ENCODE measurements at places on chromosomes 5 and 9.

DNA sequence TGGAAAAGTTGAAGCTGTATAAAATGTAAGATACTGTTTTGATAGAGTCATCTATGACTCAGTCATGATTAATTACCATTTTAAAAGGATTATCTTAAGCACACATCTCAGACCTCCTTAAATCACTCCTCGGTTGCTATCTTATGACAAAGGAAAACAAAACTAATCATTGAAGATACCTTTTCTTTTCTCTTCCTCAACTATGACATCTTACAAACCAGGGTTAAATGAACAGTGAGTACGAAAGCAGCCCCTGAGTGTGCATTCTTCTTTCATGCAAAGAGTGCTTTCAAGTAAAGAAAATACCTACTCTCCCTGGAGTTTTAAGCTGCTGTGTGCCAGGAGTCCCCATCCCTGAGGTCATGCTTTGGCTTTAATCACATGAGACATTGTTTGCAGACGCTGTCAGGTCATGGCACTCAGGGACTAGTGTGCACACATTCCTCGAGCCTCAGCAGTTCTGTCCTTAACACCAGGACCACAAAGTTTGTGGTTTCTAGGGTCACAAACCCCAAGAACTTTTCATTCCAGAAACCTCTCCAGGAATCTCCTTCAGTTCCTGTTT, 86.7 kb upstream of the ICE1 start:
- no peak for DNase-seq

GRCh38 chr5:130141659-130142320, 237.5 kb downstream of the CHSY3 start:
- DNase-seq = no peak

DNA sequence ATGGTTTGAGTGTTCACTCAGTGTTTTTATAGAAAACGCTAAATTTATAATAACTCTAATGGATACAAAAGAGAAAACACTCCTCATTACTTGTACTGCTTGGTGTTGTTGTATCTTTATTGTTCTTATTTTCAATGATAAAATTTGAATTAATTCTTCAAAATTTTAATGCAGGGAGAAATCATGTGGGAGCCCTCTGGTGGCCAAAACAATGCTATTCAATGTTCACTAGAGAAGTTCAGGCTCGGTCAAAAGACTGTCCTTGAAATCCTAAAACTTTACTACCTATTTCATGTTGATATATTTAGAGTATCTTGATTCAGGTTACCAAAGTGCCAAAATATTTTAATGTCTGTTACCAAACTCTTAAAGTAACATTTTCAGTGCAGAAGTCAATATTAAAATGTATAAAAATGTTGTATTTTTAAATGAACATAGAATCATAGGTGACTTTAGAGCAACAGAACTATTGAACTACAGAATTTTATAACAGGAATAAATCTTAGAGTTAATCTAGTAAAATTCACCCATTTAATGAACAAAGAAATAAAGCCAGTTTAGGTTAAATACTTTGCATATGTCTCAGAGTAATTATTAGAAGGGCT, 1259.8 kb downstream of the PTPRD start:
- DNase-seq = no peak

DNA sequence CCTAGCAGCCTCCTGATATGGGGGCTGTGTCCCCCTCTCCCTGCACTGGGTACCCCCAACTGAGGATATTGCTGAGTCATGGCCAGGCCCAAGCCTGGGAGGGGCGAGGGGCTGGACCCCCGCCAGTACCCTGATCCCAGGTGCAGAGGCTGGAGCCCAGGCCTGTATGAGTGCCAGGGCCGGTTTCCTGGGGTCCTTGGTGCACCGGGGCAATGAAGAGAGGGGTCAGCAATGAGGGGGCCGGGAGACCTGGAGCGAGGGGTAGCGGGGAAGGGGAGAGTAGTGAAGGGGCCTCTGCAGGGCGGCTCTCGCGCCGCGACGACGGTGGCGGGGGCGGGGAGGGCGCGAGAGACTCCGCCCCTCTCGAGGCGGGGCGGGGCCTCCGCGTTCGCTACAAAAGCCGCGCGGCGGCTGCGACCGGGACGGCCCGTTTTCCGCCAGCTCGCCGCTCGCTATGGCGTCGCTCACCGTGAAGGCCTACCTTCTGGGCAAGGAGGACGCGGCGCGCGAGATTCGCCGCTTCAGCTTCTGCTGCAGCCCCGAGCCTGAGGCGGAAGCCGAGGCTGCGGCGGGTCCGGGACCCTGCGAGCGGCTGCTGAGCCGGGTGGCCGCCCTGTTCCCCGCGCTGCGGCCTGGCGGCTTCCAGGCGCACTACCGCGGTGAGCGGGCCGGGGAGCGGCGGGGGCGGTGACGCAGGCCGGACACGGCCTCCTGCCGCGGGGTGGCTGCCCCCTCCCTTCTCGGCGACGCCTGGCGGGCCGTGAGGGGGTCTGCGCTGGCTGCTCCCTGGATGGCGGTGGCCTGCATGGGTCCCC, at the start of gene SQSTM1:
TSS of gene SQSTM1 (plus strand) at position 423 of the 815 bp plus-strand sequence. CDS start at position 455, 32 bp downstream.
- DNase-seq = no peak

- no peak for DNase-seq
Observed at GRCh38 chr5:180596115-180596667, 4.9 kb upstream of the SCGB3A1 start.

DNA sequence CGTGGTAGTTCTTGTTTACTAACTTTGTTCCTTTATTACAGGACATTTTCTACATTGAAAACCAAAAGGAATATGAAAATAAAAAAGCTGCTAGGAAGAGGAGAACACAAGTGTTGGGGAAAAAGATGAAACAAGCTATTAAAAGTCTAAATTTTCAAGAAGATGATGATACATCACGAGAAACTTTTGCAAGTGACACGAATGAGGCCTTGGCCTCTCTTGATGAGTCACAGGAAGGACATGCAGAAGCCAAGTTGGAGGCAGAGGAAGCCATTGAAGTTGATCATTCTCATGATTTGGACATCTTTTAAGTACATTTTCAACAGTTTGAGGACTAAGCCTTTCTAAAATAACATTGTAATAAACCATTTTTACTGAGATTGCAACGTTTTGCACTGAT, 23.8 kb downstream of the PHAX start:
- no peak for DNase-seq

GRCh38 chr5:137281201-137281600, 217.9 kb downstream of the SPOCK1 start:
- no peak for DNase-seq

GRCh38 chr5:142095651-142096330, 12.8 kb upstream of the NDFIP1 start:
- no peak for DNase-seq

GRCh38 chr5:112960315-112960714, 16.3 kb upstream of the DCP2 start:
- no peak for DNase-seq

DNA sequence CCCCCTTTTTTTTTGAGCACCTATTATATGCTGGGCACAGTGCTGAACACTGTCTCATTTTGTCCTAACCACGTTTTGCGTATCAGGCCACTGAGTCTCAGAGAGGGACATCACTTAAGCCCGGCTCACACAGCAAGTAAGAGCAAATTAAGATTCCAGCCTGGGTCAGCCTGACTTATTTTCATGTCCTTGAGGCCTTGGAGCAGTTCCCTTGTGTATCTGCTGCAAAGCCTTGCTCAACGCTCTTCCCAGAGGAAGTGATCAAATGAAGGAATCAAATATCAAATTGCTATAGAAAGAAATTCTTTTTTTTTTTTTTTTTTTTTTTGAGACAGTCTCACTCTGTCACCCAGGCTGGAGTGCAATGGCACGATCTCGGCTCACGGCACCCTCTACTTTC, 30.7 kb downstream of the ERGIC1 start:
- DNase-seq = no peak

DNA sequence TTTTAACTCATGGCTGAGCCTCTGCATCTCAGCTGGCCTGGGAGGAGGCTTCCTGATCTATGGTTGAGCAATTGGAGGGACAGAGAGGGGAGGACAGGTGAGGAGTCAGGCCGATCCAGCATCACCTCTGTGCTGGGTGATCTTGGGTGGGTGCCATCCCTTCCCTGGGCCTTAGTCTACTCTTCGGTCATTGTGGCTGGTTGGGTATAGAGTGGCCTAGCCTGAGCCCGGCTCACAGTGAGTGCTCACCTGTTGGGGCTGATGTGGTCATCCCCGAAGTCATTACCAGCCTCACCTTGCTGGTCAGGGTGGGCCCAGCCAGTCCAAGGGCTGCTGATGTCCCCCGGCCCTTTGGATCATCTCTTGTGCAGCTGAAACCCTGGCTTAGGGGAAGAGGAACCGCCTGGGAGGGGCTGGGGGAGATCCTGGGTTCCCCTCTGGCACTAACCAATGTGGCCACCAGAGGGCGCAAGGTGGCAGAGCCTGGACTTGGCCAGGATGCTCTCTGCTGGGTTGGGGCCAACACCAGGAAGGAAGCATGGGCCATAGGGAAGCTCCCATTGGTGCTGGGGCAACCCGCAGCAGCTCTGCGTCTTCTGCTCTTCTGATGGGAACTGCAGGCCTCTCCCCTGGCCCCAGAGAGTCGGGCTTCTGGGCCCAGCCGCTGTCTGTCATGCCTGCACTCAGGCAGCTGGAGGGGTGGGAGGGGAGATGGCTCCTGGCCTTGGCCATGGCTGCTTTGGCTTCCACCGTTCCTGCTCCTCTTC, 17.3 kb upstream of the ODF2 start:
- DNase-seq = peak; percentile 30

GRCh38 chr9:16782490-16782889, 88.0 kb downstream of the BNC2 start:
- no peak for DNase-seq

GRCh38 chr5:23740029-23740428, 232.6 kb downstream of the PRDM9 start:
- DNase-seq = no peak

GRCh38 chr5:17951392-17952169, 317.3 kb downstream of the TAF11L14 start:
- no peak for DNase-seq

GRCh38 chr5:43039471-43040286, 440 bp downstream of the ANXA2R start:
- no peak for DNase-seq

DNA sequence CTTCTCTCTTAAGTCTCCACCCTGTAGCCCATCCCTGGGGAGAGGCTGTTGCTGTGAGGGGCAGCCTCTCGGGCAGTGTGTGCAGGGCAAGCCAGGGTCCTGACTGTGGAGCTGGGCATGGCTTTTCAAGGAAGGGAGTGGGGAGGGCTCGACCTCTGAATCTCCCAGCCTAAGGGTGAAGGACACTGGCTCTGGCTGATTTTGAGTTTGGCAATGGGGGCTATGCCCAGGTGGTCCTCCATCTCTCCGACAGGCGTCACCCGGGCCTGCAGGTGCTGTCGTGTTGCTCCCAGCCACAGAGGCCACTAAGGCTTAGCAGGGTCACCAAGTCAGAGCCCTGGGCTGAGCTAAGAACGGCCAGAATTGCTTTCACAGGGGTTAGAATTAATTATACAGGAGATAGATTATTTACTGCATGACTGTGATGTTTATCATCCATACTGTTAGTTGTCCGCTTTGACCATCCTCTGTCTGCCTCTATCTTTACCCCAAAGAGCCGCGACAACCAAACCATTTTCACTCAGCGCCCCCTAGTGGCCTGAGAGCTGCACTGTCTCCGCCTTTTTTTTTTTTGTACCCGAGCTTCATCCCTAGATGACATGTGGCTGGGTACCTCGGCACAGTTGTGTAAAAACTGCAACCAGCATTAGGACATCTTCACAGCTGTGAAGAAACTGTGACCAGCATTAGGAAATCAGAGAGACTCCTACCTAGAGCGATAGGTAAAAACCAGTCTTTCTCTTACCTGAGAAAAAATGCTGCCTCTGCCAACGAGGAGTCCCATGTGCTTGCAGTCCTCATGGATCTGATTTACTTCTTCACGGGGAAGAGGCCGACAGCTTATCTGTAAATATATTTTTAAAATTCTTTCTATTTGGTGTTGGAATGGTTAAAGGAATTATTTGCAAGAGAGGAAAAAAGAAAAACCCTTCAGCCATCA, 44.5 kb downstream of the AGXT2 start:
- DNase-seq = no peak

GRCh38 chr9:108953983-108954574, 19.9 kb downstream of the ABITRAM start:
- DNase-seq = no peak

DNA sequence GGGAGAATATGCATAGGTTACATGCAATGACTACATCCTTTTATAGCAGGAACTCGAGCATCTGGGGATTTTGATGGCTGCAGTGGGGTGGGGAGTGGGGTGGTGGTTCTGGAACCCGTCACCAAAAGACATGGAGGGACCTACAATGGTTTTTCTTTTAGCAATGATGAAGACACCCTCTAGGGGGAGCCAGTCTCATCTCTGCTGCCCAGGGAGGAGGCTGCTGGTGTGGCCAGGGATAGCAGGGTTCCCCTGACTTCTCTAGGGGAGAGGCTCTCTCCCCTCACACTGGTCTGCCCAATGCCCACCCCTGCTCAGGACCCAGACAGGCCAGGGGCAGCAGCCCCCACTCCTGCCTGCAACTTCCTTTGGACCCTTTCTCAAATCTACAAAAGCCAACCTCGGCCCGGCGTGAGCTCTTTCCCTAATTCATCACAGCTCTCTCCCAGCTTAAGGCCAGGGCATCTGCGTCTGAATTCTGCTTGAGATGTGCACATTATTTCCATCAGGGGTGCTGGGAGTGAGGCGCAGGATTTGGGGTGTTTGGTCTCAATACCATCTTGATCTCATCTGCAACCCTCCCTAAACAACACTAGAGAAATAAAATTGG, 73.6 kb upstream of the RETREG1 start:
- no peak for DNase-seq

DNA sequence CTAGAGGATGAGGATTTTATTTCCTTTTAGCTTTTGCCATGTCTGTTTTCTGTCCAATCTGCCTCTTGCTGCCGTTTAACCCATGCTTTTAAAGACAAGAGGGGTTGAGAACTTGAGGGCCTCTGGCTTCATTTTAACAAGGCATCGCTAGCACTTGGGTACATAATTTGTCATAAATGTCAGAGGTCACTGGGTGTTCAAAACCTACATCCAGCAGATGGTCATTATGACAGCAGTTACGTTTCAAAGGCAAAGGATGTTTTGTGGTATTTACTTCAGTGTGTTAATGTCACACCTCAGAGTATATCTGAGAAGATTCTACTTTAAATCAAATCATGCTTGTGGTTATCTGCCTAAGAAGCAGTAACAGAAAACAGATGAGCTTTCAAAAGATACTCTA, 918.3 kb downstream of the NR2F1-AS1 start:
- no peak for DNase-seq

GRCh38 chr5:167626341-167627123, 664.9 kb upstream of the WWC1 start:
- no peak for DNase-seq

GRCh38 chr5:136511046-136511445, 145.7 kb upstream of the TRPC7 start:
- DNase-seq = no peak

- DNase-seq = no peak
Observed at GRCh38 chr5:168356592-168356991, 65.1 kb downstream of the WWC1 start.

DNA sequence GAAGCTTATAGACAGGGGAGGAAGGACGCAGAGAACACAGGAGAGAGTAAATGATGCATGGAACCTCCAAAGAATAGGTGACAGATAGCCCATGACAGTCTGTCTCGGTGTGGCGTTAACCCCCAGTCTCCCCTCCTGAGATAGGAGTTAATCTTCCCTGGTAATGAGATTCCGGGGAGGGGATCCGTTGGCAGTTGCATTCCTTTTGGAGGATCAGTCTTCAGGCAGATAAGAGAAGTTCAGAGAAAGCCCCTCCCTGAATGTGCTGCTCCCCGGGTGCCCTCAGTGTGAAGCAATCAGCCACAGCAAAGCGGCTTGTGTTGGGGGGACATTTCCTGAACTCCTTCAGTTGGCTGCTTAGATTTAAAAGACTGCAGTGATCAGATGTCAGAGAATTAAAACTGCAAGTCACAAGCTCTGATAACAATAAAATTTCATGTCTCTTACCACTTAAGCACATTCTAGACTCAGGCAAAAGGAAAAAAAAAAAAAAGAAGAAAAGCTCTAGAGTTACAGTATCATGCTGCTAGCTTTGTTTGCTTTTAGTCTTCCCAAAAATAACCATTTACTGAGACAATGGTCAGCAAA, 121.1 kb downstream of the EGFLAM start:
- no peak for DNase-seq

Measured in thoracic aorta (tissue), 2 donors.